Activated T-helper 2 cell treated with anti-CD3 and anti-CD28 coated beads, Interferon-gamma antibody, Interleukin-2, Interleukin-4, amounts not matched to agents 10 μg/mL and 5 μg/mL and 100 μg/mL, durations not matched to agents 14 hours and 24 hours and 36 hours (primary cell): ENCODE measurements at places on chromosomes 2 and 18.

- H3K4me1 ChIP-seq, result peaks cover 7% of the 10 kb centered on the region
- no peak overlapping the region for H3K27ac ChIP-seq
- H3K36me3 ChIP-seq, result no peaks in the 10 kb centered on the region
Observed at GRCh38 chr2:177692783-177693269, 300.3 kb downstream of the AGPS start.

DNA sequence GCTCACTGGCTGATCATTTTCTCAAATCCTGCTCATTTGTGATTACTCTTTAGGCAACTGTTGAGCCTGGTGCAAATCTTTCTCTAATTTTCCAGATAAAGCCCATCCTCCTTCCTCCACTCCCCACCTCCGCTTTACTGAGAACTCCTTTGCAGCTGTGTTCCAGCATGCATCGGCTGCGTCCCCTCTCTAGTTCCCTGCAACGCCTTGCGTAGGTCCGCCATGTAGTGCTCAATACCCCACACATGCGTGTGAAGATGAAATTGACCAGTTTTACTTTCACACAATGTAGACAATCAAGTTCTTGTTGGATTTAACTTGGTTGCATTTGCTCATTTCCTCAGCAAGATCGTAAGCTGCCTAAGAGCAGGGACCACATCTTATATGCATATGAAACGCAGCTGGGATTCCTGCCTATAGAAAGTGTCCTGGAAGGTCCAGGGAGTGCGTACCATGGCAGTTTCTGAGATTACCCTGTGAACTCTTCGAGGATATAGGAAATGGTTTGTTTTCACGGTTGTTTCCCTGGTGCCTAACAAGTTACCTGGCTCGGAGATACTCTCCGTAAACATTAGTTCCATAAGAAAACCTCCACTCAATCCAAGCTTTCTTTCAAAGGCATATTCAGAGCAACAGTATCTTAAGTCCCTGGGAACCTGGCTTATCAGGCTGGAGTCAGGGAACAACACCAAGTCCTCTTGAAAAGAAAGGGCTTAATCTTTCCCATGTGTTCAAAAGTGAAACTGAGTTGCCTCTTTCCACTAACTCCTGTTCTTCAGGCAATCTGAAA, 766.4 kb upstream of the ID2 start:
- no peak for DNase-seq
- no peak overlapping the region for H3K27ac ChIP-seq
- H3K4me1 ChIP-seq, result peaks cover 7% of the 10 kb centered on the region
- H3K27me3 ChIP-seq, result no peaks in the 10 kb centered on the region
- H3K4me3 ChIP-seq, result no peak overlapping the region
- H3K36me3 ChIP-seq, result peaks cover 9% of the 10 kb centered on the region

DNA sequence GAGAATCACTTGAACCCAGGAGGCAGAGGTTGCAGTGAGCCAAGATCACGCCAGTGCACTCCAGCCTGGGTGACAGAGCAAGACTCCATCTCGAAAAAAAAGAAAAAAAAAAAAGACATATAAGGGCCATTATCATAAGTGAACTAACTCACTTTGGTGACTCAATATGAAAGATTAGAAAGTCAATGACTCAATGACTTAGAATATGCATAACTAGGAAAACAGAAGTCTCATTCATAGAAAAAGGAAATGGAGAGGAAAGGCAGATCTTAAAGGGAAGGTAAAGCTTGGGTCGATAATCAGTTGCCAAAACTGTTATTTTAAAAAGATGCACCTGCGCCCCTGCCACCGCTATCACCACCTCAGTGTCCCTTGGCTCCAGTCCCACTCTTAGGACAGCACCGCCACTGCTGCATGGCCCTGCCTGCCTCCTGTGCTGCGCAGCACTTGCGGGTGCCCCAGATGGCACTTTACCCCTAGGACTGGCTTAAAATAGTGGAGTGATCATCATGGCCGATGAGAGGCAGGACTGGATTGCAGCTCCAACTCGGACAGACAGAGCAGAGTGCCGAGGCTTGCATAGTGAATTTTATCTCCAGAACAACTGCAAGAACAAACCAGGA, 54.7 kb downstream of the INO80D start:
- H3K27ac ChIP-seq, result peak overlapping the region; percentile 33
- no peaks in the 10 kb centered on the region for H3K27me3 ChIP-seq
- peaks cover 77% of the 10 kb centered on the region for H3K36me3 ChIP-seq
- no peak overlapping the region for H3K4me3 ChIP-seq
- peaks cover 44% of the 10 kb centered on the region for H3K4me1 ChIP-seq
- no peak for DNase-seq

DNA sequence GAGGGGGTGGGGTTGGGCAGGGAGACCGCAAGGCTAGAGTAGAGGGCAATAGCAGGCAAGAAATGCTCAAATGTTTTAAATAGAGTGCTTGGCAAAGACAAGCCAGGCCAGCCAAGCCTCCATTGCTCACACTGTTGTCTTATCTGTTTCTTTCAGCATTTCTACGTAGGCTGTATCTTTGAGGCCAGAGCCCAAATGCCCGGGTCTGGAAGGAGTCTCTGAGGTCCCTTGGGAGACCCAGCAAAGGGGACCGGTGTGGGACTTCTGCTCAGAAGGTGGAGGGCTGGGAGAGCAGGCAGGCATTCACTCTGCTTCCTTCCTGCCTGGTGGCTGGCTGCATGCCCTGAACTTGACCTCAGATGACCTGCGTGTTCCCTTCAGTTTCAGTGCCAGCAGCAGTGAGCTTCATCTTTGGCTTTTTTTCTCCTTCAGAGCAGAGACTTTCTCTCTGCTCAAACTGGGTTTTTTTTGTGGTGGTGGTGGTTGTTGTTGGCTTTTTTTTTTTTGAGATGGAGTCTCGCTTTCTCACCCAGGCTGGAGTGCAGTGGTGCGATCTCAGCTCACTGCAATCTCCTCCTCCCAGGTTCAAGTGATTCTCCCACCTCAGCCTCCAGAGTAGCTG, 13.7 kb upstream of the TET3 start:
- peaks cover 61% of the 10 kb centered on the region for H3K4me1 ChIP-seq
- DNase-seq, result peak; percentile 54
- H3K27ac ChIP-seq, result peak overlapping the region; percentile 83
- H3K27me3 ChIP-seq, result no peaks in the 10 kb centered on the region

DNA sequence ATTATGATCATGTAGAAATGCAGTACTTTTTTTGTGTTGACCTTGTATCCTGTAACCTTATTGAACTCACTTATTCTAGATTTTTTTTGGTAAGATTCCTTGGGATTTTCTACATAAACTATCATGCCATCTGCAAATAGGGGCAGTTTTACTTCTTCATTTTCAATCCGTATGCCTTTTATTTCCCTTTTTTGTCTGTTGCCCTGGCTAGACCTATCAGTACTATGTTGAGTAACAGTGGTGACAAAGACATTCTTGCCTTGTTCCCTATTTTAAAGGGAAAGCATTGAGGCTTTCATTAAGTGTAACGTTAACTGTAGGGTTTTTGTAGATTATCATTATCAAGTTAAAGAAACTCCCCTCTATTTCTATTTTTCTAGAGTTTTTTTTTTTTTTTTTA, 92.3 kb downstream of the LYPD1 start:
- no peaks in the 10 kb centered on the region for H3K36me3 ChIP-seq
- no peaks in the 10 kb centered on the region for H3K27me3 ChIP-seq
- H3K27ac ChIP-seq, result no peak overlapping the region
- H3K4me3 ChIP-seq, result no peak overlapping the region
- H3K4me1 ChIP-seq, result no peaks in the 10 kb centered on the region
- no peak for DNase-seq
